Activated naive CD4-positive, alpha-beta T cell treated with Interleukin-2 at 50 U/mL for 16 hours (primary cell): ENCODE measurements at places on chromosomes 7 and 10.

DNA sequence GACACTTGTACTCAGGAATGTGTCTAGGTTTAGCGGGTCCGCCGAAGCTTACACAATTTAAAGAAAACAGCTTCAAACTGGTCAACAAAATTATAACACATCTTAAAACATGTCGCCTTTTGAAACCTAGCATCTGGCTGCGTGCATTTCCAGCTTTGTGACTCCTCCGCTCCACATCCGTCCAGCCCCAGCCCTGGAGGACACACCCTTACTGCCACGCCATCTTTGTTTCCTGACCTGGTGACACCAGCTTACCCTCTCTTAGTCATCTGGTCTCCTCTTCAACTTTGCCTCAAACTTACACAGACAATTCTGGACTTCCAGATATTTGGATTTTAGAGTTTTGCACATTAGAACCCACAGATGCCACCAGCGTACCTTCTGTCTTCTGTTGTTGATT, 198.7 kb upstream of the VSTM2A start:
- DNase-seq, result no peak

- no peak for DNase-seq
Observed at GRCh38 chr10:32408690-32409089, 37.2 kb upstream of the CCDC7 start.

- DNase-seq, result no peak
Observed at GRCh38 chr10:89792187-89792586, 90.8 kb downstream of the KIF20B start.

DNA sequence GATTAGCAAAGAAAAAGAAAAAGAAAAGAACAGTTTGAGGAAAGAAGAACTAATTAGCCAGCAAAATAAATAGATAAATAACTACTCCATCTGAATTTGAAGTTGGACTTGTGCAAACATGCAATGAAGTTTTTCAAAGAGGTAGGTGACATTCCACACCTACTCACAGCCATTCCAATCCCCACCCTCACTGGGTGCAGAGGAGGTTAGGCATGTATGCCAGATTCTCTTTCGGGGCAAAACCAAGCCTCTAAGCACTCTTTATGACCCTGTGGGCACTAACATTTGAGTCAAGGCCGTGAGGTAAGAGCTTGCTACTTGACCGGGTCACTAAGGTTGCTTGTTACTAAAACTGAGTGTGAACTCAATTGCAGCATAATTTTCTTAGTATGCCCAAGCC, 108.4 kb upstream of the SEMA3A start:
- DNase-seq, result no peak

GRCh38 chr7:15560968-15561367, 847 bp downstream of the AGMO start:
- no peak for DNase-seq

DNA sequence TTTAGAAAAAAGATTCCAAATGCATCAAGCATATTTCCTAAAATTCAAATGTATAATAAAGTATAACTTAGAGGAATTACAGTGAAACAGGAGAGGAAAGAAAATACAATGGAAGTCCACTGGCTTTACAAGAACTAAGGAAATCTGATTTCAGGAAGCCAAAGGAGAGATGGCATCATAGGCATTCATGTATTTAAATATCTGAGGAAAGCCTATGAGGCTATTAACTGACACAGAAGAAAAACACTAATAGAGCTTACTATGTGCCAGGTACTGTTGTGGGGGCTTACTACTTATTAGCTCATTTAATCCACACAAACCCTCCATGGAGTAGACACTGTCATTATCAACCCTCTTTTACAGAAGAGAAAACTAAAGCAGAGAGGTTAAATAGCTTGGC, 92.2 kb downstream of the SRPK2 start:
- no peak for DNase-seq

GRCh38 chr10:16020836-16021235, 160.5 kb upstream of the MINDY3 start:
- no peak for DNase-seq

- no peak for DNase-seq
Observed at GRCh38 chr7:42432644-42433043, 195.6 kb upstream of the GLI3 start.

DNA sequence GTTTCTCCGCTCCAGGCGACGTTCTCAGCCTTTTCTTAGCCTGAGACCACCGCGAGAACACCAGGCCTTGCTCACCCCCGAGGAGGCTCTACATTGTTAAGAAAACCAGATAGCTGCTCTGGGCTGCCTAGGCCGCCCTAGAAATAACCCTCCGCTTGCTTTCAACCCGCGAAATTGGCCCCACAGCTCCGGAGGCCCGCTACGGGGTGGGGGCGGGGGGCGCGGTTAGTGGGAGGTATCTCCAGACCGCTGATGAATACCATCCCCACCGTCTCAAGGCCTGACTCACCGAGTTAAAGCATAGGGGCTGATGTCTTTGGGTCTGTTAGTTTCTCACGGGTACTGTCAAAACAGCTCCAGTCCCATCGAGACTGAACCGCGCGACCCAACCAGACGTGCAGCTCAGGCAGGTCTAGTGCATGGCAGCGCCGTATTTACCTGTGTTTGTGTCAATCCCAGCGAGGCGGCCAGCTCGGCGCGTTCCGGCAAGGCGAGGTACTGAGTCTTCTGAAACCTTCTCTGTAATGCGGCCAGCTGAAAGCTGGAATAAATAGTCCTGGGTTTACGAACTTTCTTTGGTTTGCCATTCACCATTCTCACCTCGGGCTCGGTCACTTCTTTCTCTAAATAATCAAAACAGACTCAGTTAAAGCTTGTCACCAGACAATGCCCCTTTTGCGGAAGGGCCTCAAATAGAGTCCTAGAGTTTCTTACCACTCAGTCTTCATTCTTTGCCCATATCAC, 2.7 kb downstream of the DLX5 start:
- DNase-seq, result no peak

- DNase-seq, result no peak
Observed at GRCh38 chr7:73920406-73921134, 59.6 kb downstream of the TMEM270 start.

DNA sequence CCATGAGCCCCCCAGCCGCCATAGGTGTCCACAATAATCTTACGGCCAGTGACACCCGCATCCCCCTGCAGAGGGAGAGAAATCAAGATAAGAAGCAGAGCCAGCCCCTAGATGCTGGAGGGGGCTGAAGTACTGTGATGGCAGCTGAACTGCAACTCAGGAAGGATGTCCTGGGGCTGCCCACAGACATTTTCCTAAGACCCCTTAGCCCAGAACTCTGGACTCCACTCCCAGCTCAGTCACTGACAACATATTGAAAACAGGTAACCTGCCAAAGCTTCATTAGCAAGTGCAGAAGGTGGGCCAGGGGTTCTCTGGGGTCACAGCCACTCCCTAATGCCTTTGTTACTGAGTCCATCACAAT, 14.3 kb downstream of the MAT1A start:
- DNase-seq, result no peak

DNA sequence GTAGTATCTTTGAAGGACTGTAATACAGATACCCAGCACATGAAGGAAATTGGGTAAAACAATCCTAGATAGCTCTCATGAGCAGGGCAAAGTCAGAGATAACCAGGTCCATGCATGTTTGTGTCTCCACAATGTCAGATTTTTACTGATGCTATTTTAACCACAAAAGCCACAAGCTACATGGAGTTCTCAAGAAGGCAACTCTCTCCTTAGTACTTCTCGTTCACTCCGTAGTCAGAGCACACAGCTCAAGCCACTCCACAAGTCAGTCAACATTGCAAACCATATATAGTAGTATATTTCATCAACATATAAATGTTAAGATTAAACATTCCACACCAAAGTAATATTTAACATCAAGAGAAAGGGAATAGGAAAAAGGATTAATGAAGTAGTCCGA, 98.0 kb upstream of the PIK3CG start:
- DNase-seq, result no peak

GRCh38 chr7:156781972-156782371, 111.0 kb downstream of the LMBR1 start:
- no peak for DNase-seq

GRCh38 chr7:7416031-7416858, 119.4 kb downstream of the COL28A1 start:
- DNase-seq, result peak; percentile 5

GRCh38 chr7:100687751-100688300, 6.2 kb downstream of the GIGYF1 start:
- DNase-seq, result no peak

DNA sequence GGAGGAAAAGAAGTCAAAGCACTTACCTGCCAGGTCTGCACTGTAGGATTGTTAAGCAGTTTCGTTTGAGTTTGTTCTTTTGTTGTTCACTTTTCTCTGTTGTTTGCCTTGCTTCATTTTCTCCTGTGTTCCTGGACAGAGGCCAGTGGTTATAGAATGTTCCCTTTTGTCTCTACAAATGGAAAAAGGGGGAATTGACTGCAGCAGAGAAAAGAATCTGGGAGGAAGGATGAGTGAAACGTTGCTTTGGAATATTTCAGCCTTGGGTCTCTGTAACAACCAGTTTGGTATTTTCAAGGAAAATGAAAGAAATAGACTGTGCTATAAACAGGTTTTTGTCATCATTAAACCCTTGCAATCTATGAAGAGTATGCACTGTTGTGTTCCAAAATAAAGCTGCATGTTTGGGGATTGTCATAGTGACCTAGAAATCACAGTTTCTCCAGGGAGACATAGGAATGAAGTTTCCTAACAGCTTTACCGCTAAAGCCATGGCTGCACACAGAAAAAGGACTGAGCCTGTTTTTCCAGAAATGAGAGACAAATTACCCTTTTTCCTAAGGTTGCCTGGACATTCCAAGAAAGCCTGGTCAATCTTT, 60.8 kb upstream of the HABP2 start:
- DNase-seq, result no peak

DNA sequence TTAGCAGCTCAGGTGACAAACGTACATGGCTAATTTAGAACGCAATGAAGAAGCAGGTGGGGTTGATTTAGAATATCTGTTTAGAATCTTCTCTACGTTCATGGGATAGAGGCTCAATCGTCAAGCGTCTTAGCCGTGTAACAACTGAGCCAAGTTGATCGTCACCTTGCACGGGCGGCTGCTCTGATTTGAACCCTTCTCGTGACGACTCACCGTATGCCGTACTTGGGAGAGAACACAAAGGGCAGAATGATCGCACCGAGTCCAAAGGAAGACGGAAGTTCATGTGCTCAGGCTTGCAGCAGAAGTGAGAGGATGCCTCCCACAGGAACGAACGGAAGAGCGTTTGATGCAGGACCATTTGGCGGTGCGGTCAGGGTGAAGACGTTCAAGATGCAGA, 108.3 kb upstream of the TCERG1L start:
- DNase-seq, result no peak

DNA sequence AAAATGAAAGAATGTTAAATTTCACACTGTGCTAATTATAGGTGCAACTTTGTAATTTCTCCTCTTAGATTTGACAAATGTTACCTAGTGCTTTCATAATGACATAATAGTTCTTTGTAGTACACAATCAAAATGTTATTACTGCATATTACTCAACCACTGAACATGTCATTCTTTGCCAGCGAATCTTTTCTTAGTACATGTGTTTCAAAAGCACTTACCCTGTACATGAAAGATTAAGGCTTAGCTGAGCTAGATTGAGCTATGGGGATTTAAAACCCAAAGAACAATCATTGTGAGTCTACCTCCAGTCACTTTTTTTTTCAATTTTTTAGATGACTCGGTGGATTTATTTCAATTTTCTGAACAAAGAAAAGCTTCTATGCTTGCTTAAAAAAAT, 123.5 kb upstream of the FERD3L start:
- no peak for DNase-seq

DNA sequence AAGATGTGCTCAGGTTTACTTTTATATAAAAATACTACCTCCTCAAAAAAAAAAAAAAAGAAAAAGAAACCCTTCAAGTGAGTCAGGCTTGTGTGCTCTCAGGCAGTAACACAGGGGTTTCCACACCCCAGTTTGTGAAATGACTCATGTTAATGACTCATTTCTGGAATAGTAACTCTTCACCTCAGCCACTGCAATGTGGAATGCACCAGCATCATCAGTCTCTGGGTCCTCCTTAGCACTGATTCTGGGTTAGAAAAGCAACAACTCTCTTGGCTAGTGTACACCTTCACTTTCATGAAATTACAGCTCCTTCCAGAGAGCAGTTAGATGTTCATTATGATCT, 110.6 kb downstream of the EMX2 start:
- no peak for DNase-seq

- no peak for DNase-seq
Observed at GRCh38 chr7:42947521-42947920, 15.3 kb downstream of the MRPL32 start.

- DNase-seq, result no peak
Observed at GRCh38 chr7:53119514-53119941, 84.1 kb downstream of the POM121L12 start.

GRCh38 chr7:95357623-95358022, 33.3 kb upstream of the PON1 start:
- DNase-seq, result no peak

- DNase-seq, result no peak
Observed at GRCh38 chr7:79930604-79931003, 204.0 kb upstream of the GNAI1 start.

DNA sequence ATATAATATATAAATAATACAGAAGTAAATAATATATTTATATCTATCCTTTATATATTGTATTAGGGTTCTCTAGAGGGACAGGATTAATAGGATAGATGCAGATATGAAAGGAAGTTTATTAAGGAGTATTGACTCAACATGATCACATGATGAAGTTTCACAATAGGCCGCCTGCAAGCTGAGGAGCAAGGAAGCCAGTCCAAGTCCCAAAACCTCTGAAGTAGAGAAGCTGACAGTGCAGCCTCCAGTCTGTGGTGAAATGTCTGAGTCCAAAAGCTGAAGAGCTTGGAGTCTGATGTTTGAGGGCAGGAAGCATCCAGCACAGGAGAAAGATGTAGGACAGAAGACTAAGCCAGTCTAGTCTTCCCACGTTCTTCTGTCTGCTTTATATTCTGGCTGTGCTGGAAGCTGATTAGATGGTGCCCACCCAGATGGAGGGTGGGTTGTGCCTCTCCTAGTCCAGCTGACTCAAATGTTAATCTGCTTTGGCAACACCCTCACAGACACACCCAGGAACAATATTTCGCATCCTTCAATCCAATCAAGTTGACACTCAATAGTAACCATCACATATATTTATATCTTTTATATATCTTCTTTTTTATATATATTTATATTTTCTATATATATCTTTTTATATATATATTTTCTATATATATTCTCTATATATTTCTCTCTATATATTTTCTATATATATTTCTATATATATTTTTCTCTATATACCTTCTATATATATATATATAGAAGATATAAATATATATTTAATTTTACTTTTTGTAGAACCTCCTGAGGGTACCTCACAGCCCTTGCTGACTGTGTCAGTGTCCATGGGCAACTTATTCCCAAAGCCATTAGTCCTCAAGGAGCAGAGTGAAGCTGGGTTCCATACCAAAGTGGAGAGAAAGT, 24.6 kb upstream of the AKR1B10 start:
- no peak for DNase-seq

GRCh38 chr7:129617652-129618051, 6.1 kb downstream of the NRF1 start:
- no peak for DNase-seq
